ENCODE measurements at places on chromosomes 12 and 14.

- no peak for DNase-seq
These were observed 282.5 kb downstream of the PRKD1 start for GRCh38 chr14:29645117-29645516.

DNA sequence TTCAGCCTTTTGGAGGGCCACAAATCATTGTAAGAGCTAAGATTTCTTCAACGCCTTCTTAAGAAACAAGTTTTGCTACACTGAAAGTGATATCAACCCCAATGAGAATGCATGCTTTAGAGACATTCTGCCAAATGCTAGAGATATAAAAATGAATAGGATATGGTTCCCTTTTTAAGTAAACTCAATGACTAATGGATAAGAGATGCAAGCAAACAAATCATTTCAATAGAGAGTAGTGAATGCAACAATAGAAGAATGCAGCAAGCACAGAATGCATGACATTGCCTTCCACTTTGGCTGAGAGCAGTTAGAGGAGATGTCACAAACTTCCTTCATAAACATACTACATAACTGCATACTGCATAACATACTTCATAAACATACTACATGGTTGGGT, 116.4 kb downstream of the PDZRN4 start:
- no peak for DNase-seq

DNA sequence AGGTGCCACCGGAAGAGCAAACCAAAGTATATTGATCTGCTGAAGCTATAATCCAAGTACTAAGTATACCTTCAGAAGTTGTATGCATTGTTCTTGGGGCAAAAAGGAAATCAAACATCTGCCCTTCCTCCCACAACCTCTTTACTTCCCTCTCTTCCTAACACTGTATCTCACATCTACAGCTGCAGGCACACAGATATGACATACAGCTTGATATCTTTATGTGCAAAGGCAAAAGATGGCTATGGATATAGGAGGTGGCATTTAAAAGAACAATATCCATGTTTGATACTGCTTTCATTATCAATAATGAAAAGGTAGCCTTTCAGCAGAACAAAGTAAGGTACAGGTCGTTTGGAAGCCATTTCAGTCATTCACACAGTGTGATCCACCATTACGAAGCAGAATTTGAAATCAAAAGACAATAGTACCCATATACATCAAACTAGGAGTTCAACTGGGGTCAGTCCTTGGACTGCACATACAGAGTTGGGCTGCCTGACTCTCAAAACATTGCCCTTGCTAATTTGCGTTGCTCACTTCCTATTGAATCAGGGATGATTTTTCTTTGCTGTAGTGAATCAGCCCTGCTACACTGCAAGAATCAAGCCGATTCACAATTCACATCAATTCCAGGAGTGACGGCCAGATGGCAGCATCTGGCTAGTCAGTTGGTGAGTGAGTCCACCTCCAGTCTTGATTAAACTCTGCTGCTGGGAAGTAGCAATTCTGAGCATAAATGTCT, 8.9 kb downstream of the ANG start:
- peak; percentile 28 for DNase-seq

- no peak for DNase-seq
These were observed 149.7 kb downstream of the PTPRO start for GRCh38 chr12:15472036-15472435.

GRCh38 chr12:40946612-40947194, 241.4 kb upstream of the PDZRN4 start:
- DNase-seq, result no peak

GRCh38 chr12:46942579-46942978, 116.8 kb upstream of the SLC38A4 start:
- DNase-seq, result no peak

DNA sequence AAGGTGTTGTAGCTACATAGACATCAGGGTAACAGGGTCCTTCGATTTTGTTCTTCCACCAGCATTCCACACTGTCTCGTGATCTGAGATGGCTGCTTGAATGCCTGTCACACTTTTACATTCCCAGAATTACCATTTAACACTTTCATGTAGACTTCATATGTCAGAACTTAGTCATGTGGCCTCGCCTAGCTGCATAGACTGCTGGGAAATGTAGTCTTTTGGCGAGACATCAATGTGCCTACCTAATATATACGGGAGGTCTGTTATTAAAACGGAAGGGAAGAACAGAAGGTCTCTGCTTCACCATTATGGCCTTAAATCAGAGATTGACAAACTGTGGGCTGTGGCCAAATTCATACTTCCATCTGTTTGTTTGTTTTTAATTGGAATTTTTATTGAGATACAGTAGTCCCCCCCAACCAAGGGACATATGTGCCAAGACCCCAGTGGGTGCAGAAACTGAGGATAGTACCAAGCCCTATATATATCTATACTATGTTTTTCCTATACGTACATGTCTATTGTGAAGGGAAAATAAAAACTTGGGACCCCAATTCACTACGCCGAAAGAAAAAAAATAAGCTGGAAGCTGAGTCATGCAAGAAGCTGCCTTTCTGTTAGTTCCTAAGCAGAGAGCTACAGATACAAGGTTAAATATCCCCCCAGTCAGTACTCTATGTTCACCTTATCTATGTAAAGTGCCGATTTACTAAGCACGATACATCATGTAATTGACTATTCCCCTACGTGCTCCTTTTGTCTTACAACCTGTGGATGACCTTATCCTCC, 11.3 kb upstream of the HRK start:
- DNase-seq, result no peak

GRCh38 chr14:71931492-71932228, 569 bp upstream of the RGS6 start:
- DNase-seq, result no peak

GRCh38 chr12:68521321-68521839, 89.3 kb upstream of the RAP1B start:
- DNase-seq, result no peak

DNA sequence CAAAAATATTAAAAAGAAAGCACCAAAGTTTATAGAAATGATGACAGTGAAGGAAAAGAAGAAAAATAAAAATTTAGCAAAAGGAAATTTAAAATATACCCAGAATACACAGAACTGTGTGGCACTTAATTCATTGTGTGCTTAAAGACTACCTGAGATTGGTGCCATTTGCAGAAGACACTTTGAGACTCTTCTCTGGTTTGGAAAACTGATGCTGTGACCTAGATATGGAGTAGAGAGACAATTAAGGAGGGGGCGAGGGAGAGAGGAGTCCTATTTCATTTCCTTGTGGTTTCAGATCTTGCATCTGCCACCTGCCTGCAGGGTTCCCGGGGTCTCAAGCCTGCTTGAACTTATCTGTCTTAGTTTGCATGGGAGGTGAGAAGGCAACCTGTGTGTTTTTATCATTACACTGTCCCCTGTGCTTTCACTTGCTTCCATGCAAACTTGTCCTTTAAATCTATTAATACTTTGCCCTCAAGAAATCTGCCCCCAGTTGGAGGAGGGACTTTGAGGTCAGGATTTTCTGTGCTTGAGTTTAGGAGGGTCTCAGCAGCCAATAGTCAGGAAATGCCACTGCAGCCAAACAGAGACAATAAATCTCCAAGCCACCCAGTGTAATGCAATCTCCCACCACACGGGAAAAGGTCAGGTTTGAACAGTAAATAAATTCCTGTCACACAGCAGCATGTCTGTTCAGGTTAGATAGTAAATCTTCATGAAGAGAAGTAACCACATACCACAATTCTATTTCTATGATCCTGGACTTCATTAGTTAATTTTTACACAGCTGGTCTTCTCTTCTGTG, 119.4 kb downstream of the CAND1 start:
- no peak for DNase-seq

- no peak for DNase-seq
These were observed 104.4 kb upstream of the FLRT2 start for GRCh38 chr14:85425507-85425906.

GRCh38 chr12:26465419-26466097, 270.2 kb downstream of the SSPN start:
- no peak for DNase-seq

- DNase-seq, result no peak
These were observed 7.8 kb downstream of the FOXA1 start for GRCh38 chr14:37587131-37587803.

GRCh38 chr12:111578276-111578970, 20.7 kb downstream of the ATXN2 start:
- DNase-seq, result no peak

- no peak for DNase-seq
These were observed 5.8 kb upstream of the PUS1 start for GRCh38 chr12:131923260-131923659.

GRCh38 chr14:46344327-46344937, 307.1 kb downstream of the RPL10L start:
- DNase-seq, result no peak

DNA sequence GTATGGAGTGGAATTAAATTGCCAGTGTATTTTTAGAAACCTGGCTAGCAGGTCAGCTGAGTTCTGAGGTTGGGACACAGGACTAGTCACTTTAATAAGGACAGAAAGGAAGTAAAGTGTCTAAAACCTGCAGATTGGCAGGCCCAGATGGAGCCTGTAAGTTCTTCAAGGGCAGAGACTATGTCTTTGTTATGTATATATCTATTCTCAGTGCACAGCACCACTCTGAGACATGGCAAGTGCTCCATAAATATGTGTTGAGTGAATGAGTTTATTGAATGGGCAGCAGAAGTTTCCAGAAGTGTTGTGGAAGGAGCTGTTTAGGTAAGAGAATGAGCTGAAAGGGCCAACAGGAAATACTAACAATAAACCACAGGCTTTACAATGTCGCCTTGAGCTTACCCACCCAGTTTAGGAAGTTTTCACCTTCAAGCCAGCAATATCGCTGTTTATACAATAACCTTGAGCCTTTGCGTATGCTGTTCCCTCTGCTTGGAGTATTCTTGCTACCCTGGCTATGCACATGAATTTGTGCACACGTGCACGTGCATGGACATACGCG, 109.5 kb upstream of the TMPO start:
- DNase-seq, result no peak

DNA sequence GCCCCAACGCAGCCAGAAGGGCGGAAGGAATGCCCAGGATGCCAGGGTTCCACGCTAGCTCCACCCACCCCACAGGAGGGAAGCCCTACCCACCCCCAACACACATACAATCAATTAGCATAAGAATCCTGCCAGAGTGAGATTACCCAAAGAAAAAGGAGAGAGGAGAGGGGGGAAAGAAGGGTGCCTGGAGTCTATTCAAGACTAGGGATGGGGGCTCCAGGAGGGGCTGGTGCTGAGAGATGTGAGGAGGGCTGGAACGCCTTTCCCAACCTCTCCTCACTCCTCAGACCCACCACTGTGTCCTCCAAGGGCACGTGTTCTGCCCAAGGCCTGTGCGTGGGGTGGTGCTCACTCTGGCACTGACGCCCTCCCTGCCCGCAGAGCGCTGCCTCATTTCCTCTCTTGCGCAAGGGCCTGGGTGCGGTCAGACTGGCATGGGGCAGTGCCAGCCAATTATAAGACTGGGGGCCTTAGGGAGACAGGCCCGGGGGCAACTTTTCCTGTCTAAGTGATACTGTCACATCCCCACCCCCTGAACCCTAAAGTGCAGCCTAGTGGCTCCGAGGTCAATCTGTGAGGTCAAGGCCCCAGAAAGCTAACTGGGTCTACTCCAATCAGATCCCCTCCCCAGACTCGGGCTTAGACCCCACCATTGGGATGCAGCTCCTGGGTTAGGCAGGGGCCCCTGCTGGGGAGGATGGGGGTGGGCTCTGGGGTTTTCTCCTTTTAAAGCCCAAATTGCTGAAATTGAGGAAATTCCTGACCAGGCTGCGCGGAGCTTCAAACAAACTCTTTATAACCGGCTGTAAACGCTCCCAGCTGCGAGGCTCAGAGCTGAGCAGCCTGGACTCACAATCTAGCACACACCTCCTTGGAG, 10.2 kb upstream of the ITGB7 start:
- no peak for DNase-seq

Data from activated T-helper 1 cell treated with anti-CD3 and anti-CD28 coated beads, Interleukin-2, amount 50 U/mL, for 16 hours (primary cell).